ENCODE measurements at places on chromosomes 12 and 14.

DNA sequence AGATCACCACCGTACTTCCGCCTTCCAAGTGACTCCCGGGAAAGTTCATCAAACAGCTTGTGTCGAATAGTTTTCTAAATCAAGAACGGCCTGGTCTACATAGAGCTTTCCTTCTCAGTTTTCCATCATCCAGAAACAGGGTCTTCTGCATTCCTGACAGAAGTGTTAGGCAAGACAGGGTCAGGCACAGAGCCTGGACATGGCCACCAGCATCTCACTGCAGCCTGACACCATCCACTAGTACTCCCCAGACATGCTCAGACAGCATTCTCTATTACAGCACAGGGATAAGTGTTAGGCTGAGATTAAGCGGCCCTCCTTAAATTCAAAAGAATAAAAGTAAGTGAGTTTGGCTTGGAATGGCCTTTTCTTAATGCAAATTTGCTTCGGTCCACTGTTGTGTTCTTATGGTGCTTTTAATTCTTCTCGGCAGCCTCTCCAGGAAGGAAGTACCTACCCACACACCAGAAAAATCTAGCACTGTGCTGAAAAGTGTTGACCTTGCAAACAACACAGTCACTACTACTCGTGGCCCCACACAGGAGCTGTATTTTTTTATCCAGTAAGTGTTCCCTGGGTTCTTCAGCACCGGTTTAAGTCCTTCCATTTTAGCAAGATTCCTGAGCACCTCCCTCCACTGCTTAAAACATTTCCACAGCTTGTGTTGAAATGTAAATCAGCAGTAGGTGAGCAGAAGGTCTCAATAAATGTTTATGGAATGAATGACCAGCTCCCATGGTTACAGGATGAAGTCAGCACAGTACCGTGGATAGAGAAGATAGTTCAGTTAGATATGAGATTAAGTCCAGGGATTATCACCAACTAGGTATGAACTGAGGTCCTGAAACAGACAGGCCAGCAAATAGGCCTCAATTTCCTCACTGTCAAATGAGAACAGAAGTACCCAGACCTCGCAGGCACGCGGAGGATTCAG, 44.1 kb downstream of the SETD3 start:
- DNase-seq, result no peak

GRCh38 chr14:58239244-58240195, 5.1 kb upstream of the PSMA3 start:
- DNase-seq, result peak; percentile 67

- no peak for DNase-seq
Observed at GRCh38 chr12:110475426-110475825, 6.8 kb downstream of the FAM216A start.

DNA sequence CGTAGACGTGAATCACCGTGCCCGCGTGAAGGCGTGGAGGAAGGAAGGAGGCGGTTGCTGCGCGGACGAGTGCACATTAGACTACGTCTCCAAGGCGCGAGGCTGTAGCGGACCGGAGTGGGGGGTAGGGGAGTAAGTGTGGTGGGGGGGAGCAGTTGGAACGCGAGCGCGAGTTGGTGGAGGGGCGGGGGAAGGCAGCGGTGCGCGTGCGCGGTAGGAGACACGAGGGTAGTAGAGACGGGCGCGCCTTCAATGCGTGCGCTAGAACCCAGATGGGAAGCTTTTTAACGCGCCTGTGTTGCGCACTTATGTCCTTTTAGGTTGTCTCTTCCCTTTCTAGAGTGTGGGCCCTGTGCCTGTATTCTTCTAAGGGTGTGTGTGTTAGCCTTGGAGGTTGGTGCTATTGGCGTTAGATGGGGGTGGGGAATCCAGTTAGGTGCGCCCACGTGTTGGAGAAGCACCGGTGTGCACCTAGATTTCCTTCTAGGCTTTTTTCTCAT, 604 bp downstream of the EIF4B start:
- peak; percentile 75 for DNase-seq

GRCh38 chr12:112599871-112600270, 181.1 kb downstream of the PTPN11 start:
- DNase-seq, result no peak

DNA sequence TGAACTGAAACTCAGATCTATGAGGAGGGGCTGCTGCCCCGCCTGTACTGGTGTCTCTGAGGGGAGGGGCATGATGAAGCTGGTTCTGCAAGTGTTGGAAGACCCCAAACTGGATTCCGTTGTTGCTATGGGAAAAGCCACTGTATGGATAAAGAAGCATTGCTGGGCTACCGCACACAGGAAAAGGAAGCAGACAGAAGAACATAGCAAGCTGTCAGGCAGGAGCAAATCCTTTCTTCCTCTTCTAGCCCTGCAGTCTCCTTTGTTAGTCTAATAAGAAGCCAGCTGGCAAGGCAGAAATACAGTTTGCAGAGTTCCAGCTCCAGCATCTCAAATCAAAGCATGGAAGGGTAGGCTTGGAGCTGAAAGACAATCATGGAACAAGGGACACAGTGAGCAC, 26.3 kb upstream of the NR1H4 start:
- DNase-seq, result no peak

GRCh38 chr14:105460116-105460515, 14.5 kb upstream of the CRIP2 start:
- DNase-seq, result no peak

GRCh38 chr14:90614696-90615516, 201.3 kb downstream of the TTC7B start:
- DNase-seq, result no peak

DNA sequence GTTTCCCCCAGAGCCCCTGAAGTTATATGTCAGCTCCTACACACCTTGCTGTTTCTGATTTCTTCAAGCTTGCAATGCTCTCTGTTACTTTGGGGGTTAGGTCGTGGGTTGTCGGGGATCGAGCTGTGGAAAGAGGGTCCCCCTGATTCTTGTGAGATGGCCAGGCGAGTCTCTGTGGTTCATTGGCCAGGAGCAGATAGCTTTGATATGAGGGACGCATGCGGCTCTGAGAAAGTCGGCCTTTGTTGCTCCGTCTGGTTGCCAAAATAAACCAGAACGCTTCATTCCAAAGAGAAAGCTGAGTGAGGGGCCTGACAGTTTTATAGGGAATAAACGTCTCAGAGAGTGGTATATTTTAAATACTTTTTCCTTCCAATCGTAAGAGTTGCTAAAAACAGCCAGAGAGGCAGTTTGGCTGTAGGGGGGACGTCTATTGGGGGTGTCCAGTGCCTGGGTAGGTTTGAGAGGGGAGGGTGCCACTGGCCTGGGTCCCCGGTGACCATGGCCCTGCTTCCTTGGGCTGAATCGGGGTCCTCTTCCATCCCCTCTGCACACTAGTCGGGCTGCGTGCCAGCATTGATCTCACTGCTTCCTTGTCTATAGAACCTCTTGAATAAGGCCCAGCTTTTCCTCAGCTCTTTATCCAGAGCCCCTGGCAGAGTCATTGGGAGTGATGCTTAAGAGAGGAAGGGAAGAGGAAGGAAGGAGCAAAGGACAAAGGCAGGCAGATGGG, 18.9 kb downstream of the CCND2 start:
- no peak for DNase-seq

DNA sequence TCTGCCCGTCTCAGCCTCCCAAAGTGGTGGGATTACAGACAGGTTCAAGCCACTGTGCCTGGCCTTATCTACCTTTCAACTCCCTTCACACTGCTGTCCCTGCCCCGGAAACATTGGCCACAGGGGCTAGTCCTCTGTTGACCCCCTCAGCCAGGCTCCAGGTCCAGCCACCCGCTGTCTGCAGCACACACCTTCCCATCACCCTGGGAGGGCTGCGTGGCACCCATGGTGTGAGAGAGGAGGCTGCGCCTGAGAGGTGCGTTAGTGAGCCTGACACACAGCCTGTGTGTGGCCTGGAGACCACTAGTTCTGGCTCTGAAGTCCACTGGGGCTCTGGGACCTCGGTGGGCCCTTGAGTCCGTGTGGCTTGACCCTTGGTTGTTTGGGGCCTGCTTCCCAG, 28.4 kb upstream of the TRAF3 start:
- DNase-seq, result no peak

GRCh38 chr14:24674204-24674970, 40.4 kb upstream of the GZMB start:
- no peak for DNase-seq

DNA sequence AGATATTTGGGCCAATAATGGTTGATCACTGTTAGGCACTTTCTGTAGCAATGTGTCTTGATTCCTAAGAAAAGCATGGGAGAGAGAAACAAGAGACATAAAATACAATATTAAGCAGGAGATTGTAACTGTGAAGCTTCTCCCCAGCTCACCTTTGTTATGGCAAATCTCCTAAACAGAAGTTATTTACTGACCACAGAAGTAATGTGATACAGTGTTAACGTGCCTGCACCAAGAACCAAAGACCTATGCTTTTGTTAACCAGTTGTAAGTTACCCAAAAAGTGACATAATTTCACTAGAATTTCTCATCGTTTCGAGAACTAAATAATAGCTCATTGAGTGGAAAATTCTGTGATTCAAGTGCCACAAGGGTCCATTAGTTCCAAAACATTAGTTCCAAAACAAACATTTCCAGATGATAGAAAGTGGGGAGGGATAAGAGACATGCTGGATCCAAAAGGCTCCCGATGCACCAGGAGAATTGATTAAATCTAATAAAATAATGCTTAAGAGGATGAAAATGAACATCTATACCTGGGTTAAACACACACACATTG, 14.3 kb downstream of the RERG start:
- DNase-seq, result no peak

GRCh38 chr12:105729926-105730325, 399.4 kb downstream of the C12orf75 start:
- peak; percentile 72 for DNase-seq

DNA sequence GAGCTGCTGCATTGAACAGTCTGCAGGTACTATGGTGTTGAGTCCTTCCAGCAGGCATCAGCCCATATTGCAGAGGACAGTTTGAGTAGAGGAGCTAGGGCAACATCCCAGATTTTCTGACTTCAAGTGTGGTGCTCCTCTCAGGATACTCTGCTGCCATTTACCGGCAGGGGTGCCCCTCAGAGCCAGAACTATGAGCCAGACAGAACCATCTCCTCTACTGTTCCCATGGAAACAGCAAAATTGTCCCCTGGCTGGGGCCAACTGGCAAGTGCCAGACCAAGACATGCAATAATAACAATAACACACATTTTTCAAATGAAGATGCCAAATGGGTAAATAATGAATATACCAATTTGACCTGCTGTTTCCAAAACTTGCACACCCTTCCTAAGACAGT, 102.9 kb downstream of the ADCK1 start:
- DNase-seq, result peak; percentile 39

GRCh38 chr12:111056618-111057521, 136.5 kb upstream of the MYL2 start:
- DNase-seq, result no peak

DNA sequence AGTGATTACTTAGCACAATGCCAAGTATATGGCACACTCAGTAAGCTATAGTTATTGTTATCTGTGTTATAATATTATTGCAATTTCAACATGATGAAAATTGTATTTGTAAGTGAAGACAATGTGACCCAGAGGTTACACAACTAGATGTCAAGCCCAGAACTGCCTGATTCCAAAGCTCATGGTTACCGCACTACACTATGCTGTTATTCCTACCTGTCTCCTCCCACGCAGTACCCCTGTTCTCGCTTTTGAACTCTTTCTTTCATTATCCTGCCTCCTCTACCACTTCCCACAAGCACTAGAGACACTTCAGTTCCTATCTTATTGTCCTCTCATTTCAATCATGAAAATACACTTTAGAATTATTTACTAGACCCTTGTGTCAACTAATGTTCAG, 93.2 kb downstream of the PLCZ1 start:
- no peak for DNase-seq

DNA sequence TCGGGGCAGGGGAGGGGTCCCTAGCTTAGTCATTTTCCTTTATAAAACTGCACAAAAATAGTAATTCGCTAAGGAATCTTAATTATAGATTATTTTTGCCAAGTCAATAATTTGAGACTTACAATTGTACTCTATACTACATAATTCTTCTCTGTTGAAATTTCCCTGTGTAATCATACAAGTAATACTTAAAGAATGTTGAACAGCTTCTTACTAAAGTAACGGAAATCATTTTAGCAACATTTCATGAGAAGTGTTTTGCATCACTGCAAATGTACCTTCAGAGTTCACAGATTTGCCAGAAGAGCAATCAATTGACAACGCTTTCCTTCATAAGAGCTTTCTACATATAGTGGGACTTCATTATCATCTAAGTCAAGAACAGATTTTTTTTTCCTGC, 7.9 kb upstream of the GNG2 start:
- DNase-seq, result no peak

DNA sequence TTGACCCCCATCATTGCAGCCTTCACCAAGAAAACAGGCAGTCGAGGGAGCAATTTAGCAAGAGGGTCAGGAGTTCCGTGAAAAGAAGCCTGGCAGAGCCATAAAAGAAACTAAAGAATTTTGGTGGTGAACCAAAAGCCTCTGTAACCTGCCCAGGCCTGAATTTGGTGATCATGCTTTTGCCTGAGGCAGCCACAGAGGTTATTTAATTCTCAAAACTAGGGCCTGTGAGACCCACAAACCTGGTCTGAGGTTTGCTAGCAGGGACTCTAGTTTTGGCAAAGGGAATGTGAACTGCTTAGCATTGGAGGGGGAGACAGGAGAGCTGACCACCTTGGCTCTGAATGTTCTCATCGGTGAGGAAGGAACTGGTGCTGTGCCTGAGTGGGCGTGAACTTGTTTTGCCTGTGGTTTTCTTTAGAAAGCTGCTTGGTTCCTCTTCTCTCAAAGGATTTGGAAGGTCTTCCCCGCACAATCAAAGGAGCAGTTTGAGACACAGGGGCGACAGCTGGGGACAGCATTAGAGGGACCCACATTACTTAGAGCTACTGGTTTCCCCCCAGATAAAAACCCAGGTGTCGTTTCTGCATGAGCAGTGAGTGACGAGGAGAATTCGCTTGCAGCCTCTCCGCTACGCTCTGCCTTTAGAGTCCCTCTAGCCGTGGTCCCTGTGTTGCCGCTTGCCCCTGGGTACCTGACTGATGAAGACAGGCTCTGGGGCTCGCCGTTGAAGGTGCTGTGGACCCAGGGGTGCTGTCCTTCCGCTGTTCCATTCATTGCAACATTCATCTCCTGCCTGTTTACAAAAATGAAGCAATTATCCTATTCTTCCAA, 12.6 kb upstream of the WNT5B start:
- DNase-seq, result no peak

DNA sequence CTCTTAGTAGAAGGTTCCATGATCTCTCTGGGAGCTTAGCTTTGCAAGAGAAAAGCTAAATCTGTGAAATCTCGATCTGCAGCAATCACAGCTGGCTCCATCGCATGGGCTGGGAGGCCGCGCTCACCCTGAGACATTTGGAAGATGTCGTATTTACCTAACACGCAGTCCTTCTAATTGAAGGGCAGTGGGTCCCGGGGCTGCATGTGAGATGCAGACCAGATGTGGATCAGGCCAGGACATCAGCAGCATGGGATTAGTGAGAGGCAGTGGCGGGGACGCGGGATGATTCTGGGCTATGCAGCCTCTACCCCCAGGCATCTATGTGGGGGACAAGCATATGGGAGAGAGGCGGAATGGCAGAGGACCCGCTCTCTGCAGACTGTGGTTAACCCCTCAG, 312.4 kb upstream of the RTL1 start:
- DNase-seq, result no peak

- peak; percentile 60 for DNase-seq
Observed at GRCh38 chr14:75861161-75861621, 120.6 kb downstream of the TGFB3 start.
